ENCODE measurements at places on chromosomes 4 and X.
A peak's percentile ranks its signal among the peaks of the same experiment; 100 is the strongest.

DNA sequence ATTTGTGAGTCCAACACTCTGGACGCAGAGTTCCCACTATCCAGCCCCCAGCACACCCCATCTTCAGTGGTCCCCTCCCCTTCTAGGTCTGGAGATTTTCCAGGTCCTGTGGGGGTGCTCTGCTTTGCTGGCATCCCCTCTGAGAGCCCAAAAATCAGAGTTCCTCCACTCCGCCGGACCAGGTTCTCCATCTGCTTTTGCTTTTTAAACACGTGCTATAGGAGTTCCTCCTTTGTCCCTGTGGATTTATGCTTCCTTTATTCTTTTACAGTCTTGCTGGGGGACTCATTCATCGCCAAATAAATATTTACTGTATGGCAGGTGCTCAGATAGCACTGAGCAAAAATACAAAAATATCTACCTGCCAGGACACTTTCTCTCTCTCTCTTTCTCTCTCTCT lies 324.7 kb downstream of the STK32B start:
- no peak for DNase-seq

DNA sequence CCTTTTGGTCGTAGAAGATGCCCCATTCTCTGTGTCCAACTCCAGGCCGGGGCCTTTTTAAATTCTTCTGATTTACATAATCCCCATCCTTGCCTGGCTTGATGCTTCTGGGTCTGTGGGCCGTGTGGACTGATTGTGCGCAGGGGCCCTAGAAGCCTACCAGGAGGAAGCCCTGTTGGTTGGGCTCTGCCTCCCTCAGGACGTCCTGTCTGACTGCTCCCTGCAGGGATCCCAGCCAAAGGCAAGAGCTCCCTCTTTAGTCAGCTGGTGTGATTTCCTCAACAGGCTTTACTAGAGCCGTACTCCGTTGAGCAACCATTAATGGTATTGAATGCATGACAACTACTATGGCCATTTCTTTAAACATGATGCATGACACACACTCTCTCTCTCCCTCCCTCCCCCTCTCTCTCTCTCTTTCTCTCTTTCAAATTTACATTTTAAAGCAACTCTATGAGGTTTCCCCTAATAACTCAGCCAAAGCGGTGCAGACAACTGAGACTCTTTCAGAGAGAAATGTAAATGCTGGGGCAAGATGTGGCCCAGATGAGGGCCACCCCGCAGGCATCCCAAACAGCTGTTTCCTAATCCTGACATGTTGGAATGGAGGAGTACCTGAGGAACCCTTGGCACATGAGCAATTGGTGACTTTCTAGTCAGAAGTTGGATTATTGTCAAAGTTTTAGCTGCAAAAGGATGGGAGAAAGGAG lies 117.3 kb downstream of the DRD5 start:
- DNase-seq = no peak

- no peak for DNase-seq
Measured at GRCh38 chr4:37964734-37965457, 4.7 kb downstream of the PTTG2 start.

DNA sequence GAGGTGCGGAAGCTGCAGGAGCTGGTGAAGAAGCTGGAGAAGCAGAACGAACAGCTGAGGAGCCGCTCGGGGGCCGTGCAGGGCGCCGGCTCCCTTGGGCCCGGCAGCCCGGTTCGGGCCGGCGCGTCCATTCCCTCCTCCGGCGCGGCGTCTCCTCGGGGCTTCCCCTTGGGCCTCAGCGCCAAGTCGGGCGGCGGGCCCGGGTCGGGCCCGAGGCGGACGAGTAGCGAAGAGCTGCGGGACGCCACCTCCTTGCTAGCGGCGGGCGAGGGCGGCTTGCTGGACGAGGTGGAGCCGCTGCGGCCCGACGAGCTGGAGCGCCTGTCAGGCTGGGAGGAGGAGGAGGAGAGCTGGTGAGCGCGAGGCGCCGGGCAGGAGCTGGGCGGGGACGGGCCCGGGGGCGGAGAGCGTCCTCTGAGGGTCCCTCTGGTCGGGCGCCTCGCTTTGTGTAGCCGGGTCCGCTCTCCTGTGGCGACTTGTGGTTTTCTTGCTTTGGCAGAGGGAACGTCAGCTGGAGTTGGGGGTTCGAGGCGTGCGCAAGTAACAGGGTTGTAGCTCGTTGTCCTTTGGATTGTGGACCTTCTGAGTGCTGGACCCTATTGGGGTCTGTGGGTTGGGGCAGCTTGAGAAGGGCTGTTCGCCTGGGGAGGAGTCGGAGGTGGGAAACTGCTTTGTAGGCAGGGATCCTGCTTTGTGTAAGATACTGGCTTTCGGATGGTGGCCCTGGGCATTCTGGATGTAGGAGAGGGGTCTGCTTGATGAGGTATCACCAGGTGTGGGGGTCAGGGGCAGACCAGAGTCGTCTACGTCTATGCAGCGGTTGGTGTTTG lies 662 bp downstream of the SLAIN2 start:
- peak; percentile 16 for DNase-seq

- no peak for DNase-seq
Measured at GRCh38 chr4:85177679-85178078, 211.2 kb upstream of the WDFY3 start.

GRCh38 chr4:155532373-155533085 lies 134.1 kb upstream of the GUCY1A1 start:
- DNase-seq = no peak

- DNase-seq = no peak
Measured at GRCh38 chr4:97720869-97721432, 422.3 kb downstream of the STPG2 start.

- DNase-seq = no peak
Measured at GRCh38 chr4:3225936-3226335, 23.0 kb upstream of the MSANTD1 start.

- DNase-seq = no peak
Measured at GRCh38 chrX:141164406-141164805, 12.5 kb downstream of the LDOC1 start.

GRCh38 chrX:119417842-119418241 lies 18.7 kb downstream of the SLC25A43 start:
- no peak for DNase-seq

DNA sequence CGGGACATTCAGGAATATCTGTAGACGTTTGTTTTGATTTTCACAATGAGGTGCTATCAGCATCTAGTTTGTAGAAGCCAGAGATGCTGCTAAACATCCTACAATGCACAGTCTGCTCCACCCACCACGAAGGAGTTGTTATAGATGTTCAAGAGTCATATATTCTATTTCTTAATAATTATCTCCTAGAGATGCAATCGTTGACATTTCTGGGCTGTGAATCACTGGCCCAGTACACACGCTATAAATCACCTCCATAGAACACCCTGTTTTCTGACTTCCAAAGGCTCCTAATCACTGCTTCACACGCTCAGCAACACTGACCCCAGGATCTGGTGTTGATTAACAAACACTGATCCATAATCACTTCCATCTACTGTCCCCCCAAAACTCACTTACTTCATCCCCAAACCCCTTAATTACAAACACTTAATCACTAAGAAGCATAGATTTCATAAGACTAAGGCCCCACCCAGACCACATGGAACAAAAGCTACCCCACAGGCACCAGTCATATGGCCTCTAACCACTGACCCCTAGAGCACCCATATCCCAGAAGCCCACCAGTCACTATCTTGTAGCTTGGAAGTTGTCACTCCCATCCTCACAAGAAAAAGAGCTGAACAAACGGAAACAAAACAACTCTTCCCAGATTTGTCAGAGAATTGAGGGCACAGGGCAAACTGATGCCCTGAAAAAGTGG lies 31.7 kb upstream of the ZNF41 start:
- no peak for DNase-seq

GRCh38 chrX:72045141-72045540 lies 86.6 kb downstream of the RTL5 start:
- DNase-seq = no peak

DNA sequence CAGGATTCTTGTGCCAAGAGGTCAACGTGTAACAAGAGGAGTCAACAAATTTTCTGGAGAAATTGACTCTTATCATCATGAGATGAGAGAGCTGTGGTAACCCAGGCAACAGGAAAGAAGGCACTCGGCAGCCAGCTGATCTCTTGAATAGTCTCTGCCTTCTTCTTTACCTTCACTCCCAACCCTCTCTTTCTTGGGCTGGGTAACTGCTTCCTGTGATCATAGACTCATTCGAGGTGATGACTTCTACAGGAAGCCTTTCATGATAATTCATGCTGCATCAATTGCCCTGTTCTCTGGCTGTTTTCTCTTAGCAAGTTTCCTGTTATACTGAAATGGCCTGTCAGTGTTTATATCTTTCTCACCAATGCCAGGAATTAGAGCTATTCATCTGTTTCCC lies 70.8 kb upstream of the FSTL5 start:
- no peak for DNase-seq

DNA sequence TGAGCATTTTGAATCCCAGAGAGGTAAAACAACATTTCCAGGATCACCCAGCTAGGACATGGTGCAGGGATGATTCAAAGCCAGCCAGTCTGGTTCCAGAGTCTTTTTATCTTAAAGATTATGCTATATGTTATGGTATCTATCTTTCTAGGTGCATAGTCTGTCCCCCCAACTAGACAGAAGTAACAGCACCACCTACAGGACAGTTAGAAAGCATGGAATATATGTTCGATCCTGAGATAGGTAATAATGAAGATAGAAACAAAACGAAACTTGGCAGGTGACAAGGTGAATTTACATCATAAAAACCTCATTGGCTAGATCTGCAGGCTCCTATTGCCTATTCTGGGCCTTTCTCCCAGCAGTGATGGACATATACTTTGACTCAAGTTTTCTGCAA lies 723.2 kb downstream of the SMARCA1 start:
- DNase-seq = no peak

GRCh38 chr4:3800351-3800750 lies 34.2 kb downstream of the ADRA2C start:
- DNase-seq = no peak

DNA sequence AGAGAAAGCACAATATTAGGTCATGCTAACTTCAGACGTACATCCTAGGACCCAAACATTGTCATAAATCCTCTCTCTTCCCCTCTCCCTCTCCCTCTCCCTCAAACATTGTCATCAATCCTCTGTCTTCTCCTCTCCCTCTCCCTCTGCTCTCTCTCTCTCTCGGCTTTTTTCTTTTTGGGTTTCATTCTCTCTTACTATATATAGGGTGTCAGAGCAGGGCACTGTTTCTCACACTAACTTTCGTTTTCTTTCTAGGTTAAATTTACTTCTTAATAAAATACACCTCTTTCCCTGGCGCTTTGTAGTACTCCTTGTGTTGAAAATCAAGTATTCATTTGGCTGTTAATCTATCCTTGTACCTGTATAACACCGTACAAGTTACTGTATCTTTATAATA lies 37.0 kb upstream of the HERC5 start:
- DNase-seq = no peak

DNA sequence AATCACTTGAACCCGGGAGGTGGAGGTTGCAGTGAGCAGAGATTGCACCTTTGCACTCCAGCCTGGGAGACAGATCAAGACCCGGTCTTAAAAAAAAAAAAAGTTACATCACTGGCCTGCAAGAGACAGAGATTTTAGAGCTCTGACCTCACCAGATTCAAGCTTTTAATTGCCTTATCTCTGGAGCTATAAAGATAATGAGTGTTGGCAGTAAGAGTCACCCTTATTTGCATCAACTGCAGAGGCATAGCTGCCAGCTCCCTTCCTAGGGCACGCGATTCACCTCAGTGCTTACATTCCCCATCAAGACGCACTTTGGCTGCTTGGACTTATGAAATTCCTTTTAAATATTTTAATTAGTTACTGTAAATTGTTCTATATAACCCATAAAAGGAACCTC lies 12.5 kb upstream of the SPATA4 start:
- DNase-seq = no peak

GRCh38 chrX:147899379-147900114 lies 12.2 kb upstream of the FMR1 start:
- no peak for DNase-seq

DNA sequence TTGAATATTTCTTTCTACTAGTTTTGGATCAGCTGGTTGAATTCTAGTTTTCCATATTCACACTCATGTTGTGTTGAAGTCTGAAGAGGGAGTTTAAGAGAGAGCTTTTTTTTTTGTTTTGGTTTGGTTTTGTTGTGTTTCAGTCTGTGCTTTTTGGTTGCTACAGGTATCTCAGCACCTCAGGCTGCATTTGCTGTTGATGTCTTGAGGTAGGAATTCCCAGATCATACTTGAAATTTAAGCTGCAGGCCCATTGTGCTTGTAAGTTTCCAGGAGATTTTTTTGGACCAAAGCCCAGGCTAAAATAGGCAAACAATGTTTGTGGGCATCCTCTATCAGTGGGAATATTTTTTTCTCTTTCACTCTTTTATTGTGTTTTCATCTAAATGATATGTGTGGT lies 190.2 kb upstream of the AGA start:
- DNase-seq = no peak

GRCh38 chr4:184833046-184833838 lies 7.5 kb upstream of the ACSL1 start:
- no peak for DNase-seq

GRCh38 chr4:150096625-150097024 lies 18.4 kb downstream of the DCLK2 start:
- DNase-seq = no peak

GRCh38 chr4:8871417-8872401 lies at the start of gene HMX1:
TSS of gene HMX1 (minus strand) at chr4:8871839. CDS start at chr4:8871614, 225 bp downstream.
- no peak for DNase-seq

DNA sequence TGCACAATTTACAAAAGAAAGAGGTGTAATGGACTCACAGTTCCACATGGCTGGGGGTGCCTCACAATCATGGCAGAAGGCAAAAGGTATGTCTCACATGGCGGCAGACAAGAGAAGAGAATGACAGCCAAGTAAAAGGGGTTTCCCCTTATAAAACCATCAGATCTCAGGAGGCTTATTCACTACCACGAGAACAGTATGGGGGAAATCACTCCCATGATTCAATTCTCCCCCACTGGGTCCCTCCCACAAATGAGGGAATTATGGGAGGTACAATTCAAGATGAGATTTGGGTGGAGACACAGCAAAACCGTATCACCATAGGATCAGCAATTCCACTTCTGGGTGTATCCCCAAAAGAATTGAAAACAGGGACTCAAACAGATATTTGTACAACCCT lies 97.5 kb upstream of the STX18 start:
- no peak for DNase-seq

DNA sequence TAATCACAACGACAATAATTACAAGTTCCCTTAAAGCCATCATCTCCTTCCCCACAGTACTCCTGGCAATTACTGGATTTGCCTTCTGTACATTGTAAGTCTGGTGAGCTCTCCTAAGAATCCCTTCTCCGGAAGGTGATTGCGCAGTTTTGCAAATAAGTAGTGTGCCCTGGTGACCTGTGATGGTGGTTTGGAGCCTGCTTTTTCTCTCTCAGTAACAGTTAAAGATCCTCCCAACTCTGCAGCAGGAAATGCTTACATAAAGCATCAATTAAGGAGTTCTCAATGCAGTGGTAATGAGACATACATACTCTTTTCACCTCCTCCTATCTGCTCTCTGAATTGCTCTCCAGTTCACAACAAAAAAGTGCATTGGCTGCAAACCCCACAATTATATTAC lies 159.7 kb downstream of the SH2D1A start:
- DNase-seq = no peak

DNA sequence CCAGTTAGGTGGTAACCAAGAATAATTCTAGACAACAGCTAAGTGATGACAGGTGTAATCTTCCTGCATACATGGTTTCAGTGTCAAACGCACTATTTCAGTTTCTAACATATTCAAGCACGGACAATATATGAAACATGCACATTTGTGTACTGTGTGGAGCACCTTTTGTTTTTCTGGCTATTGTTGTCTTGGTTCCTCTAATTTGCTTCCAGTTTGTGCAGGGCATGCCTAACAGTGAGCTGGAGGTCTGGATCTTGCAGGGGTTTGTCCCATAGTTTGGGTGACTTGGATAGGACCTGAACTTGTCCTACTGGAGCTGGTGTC lies 70.5 kb upstream of the TBC1D9 start:
- no peak for DNase-seq

GRCh38 chrX:106889468-106889867 lies 13.7 kb downstream of the RIPPLY1 start:
- DNase-seq = no peak
